ENCODE measurements at places on chromosomes 11 and 22.
A peak's percentile ranks its signal among the peaks of the same experiment; 100 is the strongest.

DNA sequence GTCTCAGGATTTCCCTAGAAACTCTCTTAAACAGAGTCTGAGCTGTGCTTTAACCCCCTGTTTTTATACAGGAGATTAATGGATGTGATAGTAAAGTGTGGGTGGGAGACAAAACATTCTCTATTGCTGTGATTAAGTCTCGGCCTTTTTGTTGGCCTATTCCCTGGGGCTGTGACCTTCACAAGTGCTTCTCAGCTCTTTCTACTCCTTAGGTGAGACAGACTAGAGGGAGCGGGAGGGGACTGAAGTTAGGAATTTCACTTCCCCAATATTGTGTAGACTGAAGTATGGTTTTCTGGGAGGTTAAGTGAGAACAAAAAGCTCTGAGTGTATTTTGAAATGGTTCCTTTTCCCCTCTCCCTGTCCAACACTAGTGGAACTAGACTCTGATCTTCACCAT is 29.8 kb upstream of the OR8B8 start:
- no peak for DNase-seq

GRCh38 chr11:57487920-57488659 is 27.4 kb downstream of the SLC43A1 start:
- no peak for DNase-seq

DNA sequence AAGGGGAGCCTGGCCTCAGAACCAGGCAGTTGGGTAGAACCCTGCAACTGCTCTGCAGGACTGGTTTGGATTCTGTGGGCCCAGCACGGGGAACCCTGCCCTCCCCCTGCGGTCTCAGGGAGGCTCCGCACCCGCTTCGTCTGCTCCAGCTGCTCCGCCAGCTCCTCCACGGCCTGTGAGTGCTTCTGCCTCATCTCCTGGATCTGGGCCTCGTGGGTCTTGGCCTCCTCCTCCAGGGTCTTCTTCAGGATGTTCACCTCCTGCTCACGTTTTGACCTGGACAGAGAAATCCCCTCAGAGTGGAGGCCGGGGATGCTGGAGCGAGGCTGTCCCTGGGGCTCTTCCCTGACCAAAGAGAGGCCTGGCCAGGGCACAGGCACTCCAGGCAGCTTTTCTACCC is 41.9 kb downstream of the APOL1 start:
- no peak for DNase-seq

DNA sequence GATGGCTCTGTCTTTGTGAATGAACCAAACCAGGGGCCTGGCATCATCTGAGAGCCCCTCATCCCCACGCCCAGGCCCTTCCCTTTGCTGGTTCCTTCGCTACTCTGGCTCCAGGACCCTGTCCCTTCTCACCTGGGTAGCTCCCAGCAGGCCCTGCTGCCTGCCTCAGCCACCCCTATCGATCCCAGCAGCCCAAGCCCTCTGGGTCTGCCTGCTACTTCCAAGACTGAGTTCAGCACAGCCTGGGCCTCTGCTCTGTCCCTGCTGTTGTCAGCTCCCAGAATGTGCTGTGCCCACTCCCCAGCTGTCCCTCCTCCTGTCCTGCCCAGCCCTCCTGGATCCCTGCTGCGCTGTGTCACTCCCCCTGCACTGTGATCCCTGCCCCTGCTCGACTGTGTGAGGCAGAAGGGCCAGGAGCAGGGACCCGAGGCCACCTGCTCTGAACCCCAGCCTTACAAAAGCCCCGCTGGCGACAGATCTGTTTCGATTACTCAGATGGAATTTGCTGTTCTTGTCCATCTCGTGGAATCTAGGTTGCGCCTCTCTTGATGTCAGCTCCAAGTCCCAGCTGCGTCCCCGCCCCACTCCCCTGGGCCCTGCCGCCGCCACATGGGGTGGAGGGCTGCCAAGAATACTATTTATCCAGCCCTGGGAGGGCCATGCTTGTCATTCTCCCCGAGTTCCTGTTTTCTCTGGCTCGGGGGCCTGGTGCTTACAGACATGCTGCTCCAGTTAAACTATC is 13.0 kb downstream of the MRPL21 start:
- DNase-seq, result no peak

- DNase-seq, result no peak
Observed at GRCh38 chr11:83721263-83721662, 435.1 kb upstream of the CCDC90B start.

DNA sequence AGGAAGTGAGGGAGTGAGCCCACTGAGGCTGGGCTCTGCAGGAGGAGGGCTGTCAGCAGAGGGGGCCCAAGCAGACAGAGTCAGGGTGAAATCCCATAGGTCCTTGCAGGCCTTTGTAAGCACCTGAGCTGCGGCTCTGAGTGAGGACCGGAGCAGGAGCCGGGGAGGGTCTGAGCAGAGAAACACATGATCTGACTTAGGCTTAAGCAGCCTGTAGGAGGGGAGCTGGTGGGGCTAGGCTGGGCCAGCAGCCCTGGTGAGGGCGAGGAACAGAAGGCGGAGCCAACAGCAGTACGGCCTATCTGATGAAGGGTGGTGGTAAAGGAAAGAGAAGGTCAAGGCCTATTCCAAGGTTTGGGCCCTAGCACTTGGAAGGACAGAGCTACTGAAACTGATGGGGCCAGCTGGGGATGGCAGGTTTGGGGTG is 26.9 kb upstream of the CBX7 start:
- no peak for DNase-seq

GRCh38 chr11:94129512-94130297 is 1.1 kb downstream of the PANX1 start:
- DNase-seq, result no peak

DNA sequence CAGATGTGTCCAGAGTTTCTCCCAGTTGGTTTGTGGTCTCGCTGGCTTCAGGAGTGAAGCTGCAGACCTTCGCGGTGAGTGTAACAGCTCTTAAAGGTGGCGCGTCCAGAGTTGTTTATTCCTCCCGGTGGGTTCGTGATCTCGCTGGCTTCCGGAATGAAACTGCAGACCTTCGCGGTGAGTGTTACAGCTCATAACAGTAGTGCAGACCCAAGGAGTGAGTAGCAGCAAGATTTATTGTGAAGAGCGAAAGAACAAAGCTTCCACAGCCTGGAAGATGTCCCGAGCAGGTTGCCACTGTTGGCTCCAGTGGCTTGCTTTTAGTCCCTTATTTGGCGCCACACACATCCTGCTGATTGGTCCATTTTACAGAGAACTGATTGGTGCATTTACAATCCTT is 1.8 kb upstream of the PGA3 start:
- no peak for DNase-seq

- no peak for DNase-seq
Observed at GRCh38 chr11:65919573-65920371, 546 bp downstream of the DRAP1 start.

DNA sequence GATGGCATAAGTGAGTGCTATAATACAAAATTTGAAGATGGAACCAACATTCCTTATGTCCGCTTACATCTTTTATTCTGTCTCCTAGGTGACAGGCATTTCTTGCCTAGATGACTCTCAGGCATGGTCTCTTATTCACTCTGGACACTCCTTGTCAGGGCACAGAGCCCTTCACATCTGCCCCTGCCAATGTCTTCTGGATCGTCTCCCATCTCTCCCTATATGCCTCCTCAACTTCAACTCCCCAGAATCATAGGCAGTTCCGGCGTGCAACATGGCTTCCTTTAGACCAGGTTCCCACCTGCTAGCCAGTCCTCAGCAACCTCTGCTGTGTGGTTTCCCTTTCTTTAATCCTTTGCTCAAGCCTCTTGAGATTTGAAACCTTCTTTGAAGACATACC is 300.9 kb downstream of the TENM4 start:
- no peak for DNase-seq

DNA sequence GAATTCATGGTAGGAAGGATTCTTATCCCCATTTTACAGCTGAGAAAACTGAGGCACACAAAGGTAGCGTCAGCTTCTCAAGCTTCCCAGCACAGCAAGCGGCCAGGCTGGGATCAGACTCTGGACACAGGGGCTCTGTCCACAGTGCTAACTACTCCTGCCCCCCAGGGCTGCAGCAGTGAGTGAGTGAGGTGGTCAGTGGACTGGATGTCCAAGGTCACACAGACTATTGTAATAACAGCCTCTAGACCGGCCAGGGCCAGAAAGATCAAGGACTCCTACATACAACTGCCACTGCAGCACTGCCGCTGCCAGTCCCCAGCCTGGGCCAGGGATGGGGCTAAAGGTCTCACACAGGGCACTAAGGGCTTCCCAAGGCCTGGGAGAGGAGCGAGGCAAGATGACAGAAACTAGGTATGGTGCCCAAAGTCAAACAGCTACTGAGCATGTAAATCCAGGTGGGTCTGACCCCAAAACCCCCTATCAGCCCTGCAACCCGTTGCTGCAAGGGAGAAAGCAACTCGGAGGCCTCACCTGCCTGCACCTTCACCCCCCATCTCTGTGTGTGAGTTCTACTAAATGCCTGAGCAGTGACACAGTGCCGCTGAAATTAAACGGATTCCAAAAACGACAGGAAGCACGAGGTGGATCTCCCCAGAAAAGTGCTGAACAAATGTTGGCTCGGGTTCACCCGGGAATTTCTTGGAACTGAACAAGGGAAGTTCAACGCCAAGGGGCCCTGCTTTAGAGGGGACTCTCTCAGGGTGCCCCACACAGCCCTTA is 161.8 kb upstream of the GRK3 start:
- no peak for DNase-seq

- DNase-seq, result peak; percentile 88
Observed at GRCh38 chr11:67437082-67437808, at the start of gene PTPRCAP. PTPRCAP (minus strand) TSS chr11:67437682; CDS start chr11:67437619, 63 bp downstream.

DNA sequence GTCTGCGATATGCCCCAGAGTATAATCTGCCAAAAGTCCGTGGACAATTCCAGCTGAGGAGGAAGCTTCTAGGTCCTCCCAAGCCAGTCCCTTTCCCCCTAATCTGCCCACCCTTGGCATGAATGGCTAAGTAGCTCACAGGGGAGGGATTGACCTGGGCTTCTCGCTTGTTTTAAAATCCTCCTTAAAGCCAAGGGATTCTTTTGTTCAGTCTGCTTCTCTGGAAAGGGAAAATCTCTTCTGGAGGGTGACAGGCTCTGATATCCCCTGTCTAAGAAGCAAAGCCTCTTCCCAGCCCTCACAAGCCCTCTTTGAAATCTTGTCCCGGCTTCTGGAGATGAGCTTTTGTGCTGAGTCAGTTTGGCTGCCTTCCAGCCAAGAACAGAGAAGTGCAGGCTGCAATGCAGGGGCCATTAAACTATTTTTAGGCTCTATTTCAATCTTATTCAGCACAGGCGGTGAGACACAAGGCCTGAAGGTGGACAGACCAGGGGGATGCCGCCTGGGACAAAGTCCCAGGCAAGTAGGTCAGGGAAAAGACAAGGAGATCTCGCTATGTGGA is 23.9 kb downstream of the NEFH start:
- DNase-seq, result no peak

DNA sequence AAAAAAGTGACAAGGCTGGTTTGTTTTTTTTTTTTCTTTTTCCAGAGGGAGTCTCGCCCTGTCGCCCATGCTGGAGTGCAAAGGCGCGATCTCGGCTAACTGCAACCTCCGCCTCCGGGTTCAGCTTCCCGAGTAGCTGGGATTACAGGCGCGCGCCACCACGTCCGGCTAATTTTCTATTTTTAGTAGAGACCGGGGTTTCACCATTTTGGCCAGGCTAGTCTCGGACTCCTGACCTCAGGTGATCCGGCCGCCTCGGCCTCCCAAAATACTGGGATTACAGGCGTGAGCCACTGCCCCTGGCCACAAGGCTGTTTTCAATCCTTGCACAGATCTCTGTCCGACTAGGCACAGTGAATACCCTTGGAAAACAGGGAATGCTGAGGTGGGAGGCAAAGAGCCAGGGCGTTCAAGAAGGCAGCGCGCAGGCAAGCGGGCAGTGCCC is 566 bp downstream of the ATP6V1E1 start:
- no peak for DNase-seq

DNA sequence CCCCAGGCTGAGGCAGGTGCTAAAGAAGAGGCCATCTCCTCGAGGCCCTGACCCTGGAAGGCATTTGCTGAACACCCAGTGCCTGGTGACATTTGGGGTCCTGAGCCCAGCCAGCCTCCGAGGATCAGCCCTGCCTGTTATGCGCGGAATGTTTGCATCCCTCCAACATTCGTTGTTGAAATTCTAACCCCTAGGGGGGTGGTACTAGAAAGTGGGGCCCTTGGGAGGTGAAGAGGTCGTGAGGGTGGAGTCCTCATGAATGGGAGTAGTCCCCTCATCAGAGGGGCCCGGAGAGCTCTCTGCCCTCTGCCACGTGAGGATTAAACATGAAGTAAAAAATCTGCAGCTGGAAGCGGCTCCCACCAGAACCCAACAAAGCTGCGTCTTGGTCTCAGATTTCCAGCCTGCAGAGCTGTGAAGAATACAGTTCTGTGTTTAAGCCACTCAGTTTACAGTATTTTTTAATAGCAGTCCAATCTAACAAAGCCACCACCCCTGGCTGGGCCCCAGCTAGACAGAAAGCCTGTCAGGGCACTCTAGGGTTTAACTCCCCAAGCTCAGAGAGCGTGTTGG is 35.3 kb upstream of the SEPTIN5 start:
- DNase-seq, result no peak

DNA sequence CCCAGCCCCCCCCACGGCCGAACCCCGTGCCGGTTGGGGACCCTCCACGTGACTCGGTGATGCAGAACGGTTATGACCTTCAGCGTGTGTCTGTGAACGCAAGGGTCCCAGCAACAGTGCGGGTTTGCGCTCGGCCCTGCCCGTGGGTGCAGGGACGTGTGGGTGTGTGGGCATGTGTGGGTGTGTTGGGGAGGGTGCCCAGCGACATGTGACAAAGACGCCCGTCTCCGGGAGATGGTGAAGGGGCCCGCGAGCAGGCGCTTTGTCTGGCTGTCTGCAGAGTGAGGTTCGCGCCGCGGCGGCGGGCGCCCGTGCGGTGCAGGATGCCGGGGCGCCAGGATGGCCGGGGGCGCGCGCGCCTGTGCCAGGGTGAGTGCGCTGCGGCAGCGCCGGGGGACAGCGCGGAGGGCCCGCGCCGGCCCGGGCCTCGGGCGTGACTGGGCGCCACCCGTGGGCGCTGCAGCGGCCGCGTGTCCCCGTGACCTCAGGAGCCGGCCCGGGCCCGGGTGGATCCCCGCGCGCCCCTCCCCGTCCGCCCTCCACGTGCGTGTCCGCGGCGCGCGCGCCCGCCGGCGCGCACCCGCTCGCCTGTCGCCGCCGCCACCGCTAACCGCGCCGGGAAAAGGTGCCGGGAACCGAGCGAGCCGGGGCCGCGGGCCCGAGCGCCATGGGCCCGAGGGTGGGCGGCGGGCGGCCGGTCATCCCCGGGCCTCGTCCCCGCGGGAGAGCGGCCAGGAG is at the start of gene LRFN4:
Gene LRFN4, plus strand, starts transcription at position 569 of the 738 bp plus-strand sequence. CDS start 681 bp downstream, outside the sequence.
- DNase-seq, result no peak

- no peak for DNase-seq
Observed at GRCh38 chr11:83042964-83043711, 28.6 kb downstream of the RAB30 start.

GRCh38 chr11:119089319-119089718 is 4.6 kb downstream of the HMBS start:
- DNase-seq, result no peak

- no peak for DNase-seq
Observed at GRCh38 chr22:37371491-37371890, 55.8 kb downstream of the ELFN2 start.

GRCh38 chr22:25437414-25438160 is 126.9 kb upstream of the GRK3 start:
- no peak for DNase-seq
